Activated T-cell treated with anti-CD3 and anti-CD28 coated beads for 24 hours (primary cell): ENCODE measurements at places on chromosomes 5 and 9.

DNA sequence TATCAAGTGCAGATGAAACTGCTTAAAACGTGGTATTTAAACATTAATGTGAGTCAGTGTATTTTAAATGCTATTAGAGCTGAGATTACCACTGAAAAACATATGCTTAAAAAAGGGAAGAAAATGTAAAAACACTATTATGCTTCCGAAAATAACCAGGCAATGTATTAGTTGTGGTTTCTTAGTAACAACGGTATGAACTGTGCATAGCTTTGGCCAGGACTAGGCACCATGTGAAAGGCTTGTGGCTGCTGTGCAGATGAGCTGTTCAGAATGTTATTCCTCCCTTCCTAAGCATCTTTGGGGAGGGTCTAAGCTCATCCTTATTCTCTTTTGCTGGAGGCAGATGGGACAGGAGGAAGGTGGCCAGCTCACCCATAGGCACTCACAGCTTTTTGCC lies 84.9 kb downstream of the NTRK2 start:
- no peak for DNase-seq

DNA sequence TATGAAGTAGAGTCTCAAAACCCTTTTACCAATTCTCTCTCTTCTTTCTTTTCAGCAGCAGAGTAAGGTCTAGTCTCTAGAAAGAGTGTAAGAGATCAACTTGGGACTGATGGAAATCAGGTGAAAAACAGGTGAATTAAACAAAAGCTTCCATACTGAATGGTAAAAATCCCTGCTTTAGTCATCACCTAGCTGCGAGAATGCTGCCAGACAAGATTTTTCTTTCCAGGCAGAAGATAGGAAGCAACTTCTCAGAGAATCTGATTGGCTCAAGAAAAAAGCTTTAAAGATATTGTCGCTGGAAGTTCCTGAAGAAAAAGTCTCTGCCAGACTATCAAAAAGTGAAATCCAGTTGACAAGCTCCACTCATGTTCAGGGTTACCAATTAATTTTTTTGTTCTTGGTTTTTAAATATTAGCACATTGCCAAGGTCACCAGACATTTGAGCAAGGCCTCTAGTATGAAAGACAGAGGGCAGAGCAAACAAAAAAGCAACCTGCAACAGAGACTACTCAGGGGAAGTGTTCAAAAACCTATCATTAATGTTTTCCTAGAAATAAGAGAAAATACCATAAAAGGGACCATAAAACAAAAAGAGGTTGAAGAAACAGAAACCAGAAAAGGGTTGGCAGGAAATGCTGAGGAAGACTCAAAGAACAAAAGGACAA lies 9.3 kb downstream of the CDO1 start:
- no peak for DNase-seq

GRCh38 chr5:159051421-159052282 lies 48.1 kb downstream of the EBF1 start:
- no peak for DNase-seq

DNA sequence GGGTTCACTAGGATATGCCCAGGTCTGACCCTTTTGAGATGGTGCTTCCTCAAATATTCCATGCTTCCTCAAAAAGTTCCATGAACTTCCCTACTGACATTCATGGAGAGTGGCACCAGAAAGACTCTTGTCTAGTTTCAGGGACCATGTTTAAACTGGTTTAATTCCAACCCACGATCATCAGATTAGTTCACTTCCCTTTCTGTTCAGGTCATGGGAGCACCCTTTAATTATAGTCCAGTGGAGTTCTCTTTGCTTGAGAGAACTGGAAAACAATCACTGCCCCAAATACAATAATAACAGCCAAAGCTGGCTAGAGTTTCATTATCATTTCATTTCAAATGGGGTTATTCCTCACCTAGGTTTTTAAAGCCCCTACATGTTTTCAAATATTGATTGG lies 9.7 kb upstream of the ERBIN start:
- no peak for DNase-seq

- DNase-seq = no peak
Measured at GRCh38 chr9:31612336-31613030, 772.0 kb upstream of the ACO1 start.

DNA sequence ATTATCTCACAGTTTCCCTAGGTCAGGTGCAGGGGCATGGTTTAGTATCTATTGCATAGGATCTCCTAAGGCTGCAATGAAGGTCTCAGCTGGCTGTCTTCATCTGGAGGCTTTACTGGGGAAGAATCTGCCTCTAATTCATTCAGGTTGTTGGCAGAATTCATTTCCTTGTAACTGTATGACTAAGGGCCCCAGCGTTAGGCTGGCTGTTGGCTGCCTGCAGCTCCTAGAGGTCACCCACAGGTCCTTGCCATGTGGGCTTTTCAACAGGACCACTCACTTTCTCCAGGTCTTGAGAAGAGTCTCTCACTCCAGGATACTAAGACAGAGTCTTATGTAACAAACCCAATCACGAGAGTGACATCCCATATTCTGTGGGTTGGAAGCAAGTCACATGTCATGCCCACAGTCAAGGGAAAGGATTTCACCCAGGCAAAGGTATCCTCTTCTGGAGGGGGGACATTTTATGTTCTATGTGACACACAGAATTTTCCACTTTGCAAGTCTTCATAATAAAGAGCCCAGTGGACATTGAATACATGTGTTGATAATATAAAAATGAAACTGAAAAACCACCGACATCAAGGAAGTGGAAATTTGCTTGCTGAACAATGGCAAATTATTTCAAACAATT lies 38.2 kb downstream of the HMHB1 start:
- no peak for DNase-seq

DNA sequence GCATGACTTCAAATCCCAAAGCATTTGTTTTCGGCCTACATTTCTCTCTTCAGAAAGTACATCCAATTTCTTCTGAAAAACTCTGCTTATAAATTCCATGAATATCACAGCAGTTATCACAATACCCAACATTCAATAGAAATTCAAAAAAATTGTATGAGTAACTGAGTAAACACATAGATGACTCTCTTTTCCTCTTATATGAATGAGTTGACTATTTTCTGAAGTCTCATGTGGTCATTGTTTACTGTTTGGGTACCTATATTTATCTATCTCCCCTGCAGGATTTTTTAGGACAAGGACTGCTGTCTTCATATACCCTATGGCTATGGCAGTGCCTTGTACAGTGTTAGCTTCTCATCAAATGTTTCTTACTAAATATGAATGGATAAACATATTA lies 157.1 kb downstream of the HTR1A start:
- no peak for DNase-seq

DNA sequence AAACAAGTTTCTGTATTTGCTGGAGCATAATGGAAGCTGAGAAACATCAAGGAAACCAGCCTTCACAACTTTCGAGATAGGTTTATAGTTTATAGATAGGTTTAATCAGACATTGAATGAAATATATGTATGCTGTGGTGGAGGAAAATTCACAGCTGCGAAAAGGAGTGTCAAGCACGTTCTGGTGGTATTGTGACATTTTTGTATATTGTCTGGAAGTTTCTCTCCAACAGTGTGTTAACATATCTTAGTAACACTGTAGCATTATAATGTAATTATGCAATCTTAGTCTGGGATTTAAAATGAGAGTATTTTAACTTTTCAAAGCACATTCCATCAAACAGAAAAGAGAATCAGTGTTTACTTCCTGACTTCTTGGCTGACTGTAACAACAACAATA lies 50.0 kb downstream of the FCHO2 start:
- no peak for DNase-seq

DNA sequence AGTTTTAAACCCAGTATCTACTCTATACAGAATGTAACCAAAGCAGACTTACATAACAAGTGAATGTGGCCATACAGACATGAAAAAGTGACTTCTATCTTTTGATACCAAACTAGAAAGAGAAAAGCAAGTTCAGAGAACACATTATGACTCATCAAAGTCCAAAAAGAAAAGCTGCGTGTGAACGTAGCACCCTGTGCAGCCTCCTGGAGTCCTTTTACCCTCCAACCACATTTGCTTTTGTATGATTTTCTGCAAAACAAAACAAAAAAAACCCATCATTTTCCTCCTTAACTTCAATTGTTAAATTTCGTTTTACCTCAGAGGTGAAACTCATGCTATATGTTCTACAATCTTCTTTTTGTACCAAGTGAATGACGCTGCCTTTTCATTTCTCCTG lies 2.8 kb upstream of the SMARCA2 start:
- DNase-seq = no peak

- no peak for DNase-seq
Measured at GRCh38 chr9:118222375-118222774, 518.2 kb downstream of the TLR4 start.

DNA sequence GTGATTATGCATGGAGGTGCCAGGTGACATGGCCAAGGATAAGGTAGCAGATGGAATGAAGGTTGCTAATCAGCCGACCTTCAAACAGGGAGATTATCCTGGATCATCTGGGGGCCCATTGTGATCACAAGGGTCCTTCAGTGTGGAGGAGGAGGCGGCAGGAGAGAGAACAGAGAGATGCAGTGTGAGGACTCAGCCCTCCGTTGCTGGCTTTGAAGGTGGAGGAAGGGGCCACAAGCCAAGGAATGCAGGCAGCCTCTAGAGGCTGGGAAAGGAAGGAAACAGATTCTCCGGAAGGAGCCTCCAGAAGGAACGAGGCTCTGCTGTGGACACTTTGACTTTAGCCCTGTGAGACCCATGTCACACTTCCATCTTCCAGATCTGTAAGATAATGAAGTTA lies 27.4 kb upstream of the EEIG1 start:
- DNase-seq = no peak

DNA sequence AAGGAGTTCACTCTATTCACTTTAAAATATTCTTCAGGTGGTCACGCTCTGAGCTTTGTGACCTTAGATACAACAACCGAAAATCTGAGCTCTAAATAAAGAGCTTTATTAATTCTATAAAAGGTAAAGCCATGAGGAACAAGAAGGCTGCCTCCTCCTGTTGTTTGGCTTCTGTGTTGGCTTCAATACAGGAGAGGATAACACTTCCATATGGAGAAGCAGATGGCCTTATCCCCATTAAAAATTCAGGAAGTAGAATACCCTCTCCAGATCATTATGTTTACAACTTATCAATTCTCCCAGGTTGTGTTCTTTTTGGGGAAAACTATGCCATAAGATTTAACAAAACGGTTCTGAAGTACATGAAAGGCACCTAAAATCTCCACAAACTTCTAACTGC lies 128.4 kb downstream of the TTC39B start:
- DNase-seq = no peak

DNA sequence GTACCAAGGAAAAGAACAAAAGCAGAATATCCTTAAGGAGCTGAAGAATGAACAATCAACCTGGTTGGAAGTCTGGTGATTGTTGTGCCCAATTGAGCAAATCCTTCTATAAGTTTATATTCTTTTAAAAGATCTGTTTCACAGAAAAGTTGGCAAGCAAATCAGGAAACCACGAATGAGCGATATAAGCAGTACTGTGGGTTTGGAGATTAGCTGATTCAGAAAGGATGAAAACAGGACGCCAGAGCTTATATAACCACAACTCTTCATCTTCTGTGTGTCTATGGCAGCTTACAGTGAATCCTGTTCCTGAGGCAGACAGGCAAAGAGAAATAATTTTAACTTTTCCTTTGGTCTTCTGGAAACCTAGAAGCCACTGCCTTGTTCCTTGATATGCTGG lies 61.7 kb downstream of the SLC38A9 start:
- DNase-seq = no peak

GRCh38 chr9:113721856-113722255 lies 154.3 kb upstream of the ZNF618 start:
- DNase-seq = no peak

DNA sequence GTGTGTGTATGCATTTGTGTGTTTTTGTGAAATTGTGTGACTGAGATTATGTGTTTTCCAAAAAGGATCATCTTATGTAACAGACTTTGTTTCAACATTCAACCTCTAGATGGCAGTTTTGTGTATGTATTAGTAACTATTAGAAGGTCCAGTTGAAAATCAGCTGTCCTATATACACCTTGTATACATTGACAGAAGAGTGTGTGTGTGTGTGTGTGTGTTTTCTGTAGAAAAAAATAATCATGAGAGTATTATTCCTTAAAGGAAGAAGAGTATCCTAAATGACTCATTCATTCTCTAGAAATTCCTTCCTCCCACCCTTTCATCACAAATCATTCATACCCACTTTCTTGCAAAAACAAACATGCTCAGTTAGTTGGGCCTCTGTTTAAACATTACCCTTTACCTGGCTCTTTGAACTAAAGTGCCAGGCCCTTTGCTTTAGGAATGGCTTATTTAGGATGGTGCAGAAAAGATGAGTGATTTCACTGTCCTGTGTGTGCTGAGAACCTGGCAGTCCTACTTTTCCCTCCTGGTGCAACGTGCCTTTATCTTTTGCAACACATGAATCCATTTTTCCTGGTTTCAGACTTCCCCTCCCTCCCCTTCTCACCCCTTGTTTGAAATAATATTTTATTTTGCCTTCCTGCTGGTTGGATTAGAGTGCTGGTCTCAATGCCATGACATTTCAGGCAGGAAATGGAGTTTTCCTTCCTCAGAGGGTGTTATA lies 152.2 kb downstream of the ARHGAP26 start:
- DNase-seq = no peak

DNA sequence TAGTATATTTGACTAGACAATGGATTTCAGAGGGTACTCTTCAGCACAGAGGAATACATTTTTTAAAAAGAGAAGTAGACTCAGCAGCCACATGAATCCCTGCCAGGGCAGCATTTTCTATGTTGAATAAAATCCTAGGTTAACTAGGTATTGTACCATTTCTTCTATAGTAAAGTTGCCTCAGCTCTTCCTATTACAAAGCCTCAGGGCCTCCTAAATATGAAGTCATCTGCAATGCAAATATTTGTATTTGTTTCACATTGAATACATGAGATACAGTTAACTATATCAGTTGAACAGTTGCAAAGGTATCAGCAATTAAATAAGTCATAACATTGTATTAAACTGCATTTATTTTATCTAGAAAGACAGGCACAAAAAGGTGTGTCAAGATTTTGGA lies 59.5 kb downstream of the NUDT12 start:
- no peak for DNase-seq
